ELR (cell line): ENCODE measurements at places on chromosomes 2 and 18.

- DNase-seq, result peak; percentile 28
Measured at GRCh38 chr2:102106133-102106556, 36.4 kb upstream of the IL1R1 start.

DNA sequence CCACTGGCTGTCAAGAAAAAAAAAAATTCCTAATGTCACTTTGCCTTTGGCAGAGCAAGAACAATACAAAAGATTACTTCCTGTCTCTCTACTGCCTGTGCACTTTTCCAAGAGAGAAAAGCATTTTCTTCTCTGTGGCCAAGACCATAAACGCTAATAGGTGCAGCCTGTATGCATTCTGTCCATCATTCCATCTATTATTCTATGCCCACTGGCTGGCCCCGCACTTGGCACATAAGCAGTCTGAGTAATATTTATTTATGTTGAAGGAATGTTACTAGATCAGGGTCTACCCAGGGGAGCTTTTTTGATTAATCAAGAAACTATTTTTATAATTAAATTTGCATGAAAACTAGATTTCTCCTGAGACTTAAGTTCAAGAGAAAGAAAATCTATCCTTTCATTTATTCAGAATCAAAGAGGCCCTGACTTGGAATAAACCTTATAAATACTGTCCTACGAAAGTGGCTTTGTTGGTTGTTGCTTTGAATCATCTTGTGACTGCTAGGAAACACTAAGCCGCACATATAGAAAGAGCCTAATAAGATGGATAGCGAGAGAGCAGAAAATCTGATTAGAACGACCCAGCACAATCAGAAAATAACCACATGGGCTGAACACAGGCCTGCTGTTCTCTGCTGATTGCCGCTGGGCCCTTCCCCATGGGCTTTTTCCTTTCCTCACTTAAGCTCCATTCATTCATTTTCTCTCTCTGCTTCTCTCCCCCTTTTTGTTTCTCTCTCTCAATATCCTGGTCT is 59.4 kb downstream of the MMADHC start:
- no peak for DNase-seq

- DNase-seq, result no peak
Measured at GRCh38 chr2:8139668-8140200, 542.1 kb upstream of the ID2 start.

- DNase-seq, result peak; percentile 83
Measured at GRCh38 chr2:199462956-199463692, 5.4 kb upstream of the SATB2 start.

- peak; percentile 48 for DNase-seq
Measured at GRCh38 chr2:210224941-210225672, at the start of gene ACADL. TSS of gene ACADL (minus strand) at chr2:210225447. CDS start at chr2:210225263, 184 bp downstream.

GRCh38 chr18:44054514-44054913 is 626.2 kb upstream of the SETBP1 start:
- DNase-seq, result no peak

DNA sequence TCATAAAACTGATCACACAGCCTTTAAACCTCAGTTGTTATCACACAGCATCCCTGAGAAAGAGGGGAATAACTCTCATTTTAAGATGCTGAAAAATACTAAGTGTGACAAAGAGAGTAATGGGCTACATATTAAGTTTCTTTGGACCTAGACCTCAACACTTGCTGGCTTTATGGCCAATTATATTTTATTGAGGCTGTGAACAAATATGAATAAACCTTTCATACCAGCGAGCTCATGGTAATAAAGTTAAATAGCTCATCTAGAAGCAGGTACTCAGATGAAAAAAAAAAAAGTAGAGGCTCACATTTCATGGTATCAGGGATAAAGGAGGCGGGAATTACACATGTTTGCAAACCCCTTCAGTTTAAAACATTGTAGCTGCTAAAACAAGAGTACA is 75.7 kb downstream of the DOCK10 start:
- no peak for DNase-seq

GRCh38 chr2:190355968-190356644 is 12.7 kb downstream of the INPP1 start:
- no peak for DNase-seq

DNA sequence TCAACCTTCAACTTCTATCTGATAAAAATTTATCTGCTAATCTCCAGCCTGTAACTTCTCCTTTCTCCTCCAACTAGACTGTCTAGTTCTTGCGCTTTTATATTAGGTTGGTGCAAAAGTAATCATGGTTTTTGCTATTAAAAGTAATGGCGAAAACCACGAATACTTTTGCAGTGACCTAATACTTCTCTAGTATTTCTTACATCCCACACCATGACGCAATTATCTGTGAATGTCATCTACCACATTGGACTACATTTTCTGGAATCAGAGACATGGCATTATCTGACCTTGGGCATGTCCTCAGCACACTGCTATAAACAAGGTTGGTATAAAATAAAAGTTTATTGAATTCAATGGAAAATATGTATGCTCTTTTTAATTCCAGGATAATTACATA is 370.2 kb upstream of the LYPD1 start:
- peak; percentile 68 for DNase-seq

- no peak for DNase-seq
Measured at GRCh38 chr2:33366473-33366872, 110.0 kb upstream of the RASGRP3 start.
